DMS153 (cell line): ENCODE measurements at places on chromosomes 7 and 10.

DNA sequence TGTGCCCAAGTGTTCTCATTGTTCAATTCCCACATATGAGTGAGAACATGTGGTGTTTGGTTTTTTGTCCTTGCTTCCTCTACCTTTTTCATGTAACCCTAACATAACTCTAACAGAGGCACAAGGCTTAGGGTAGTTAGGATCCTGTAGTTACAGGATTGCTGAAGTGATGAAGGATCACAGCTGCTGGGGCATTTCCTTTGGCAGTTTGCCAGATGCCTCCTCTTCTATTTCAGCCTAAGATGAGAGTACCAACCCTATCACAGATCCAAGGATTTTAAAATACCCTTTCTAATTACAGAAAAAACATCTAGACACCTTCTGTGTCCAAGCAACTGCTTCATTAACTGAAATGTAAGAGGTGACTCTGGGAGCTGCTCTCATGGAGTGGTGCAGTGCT is 141.7 kb upstream of the COL1A2 start:
- no peak for DNase-seq

DNA sequence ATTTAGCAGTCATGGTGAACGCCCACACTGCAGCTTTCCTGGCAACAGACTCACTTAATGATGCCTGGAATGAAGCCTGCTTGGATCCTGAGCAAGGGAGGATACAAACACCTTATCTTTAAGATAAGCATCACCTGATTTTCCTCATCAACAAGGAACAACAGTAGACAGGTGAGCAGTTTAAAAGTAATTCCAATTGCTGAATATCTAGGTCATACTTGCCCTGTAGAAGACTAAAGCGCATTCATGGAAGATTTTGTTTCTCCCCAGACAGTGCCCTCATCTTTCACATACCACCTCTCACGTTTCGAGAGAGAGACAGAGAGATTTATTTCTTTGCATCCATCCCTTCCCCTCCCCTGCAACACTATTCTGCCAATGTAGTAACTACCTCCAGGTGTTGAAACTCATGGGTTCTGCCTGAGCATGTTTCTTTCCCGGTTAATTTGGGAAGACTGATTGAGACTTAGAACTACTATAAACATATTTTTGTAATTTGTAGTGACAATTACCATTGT is 660.7 kb downstream of the PARD3 start:
- DNase-seq = no peak

DNA sequence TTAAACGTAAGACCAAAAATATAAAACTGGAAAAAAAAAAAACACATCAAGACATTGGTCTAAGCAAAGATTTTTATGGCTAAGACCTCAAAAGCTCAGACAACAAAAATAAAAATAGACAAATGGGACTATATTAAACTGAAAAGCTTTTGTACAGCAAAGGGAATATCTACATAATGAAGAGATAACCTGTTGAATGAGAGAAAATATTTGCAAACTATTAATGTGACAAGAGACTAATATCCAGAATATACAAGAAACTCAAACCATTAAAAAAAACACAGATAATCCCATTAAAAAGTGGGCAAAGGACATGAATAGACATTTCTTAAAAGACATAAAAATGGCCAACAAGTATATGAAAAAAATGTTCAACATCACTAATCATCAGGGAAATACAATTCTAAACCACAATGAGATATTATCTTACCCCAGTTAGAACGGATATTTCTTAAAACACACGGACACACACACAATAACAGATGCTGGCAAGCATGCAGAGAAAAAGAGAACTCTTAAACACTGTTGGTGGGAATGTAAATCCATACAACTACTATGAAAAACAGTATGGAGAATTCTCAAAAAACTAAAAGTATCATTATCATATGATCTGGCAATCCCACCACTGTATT is 28.8 kb downstream of the CNOT4 start:
- no peak for DNase-seq

DNA sequence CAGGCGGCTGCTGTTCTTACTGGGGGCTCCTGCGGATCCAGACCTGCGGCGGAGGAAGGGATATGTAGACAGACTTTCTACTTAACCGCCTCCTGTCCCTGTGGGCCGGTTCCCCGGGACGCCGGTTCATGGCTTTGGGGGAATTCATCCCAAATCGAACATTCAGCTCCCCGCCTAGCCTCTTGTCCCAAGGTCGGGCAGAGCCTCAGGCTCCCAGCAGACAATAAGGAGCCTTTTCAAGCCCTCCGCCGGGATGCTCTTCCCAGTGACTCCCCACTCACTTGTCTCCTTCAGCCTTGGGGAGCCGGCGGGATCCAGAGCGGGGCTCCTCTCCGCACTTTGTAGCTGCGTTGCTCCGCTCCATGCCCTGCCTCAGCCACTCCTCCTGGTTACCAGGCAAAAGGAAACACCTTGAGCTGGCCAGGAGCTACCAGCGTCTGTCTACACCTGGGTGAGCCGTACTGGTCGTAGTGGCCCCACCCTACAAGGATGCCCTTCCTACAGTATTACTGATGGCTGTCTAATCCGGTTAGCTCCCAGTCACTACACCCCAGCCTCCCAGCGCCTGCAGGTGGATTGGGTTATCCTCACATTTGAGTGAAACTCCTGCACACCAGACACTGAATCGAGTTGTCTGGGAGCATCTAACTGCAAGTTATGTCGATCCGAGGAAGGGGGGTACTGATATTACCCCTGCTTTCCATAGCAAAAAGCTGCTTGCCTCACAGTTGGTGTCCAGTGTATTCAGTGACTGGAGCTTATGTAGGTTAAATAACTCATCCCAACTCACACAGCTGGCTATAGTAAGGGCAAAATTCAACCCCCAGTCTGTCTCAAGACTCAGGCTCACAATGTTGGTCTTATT is at the start of gene C10orf95:
Gene C10orf95 (minus strand): TSS at position 439 of the 865 bp plus-strand sequence. CDS start 450 bp downstream, outside the sequence.
- no peak for DNase-seq
